ENCODE measurements at places on chromosomes 16 and 17.
A peak's percentile ranks its signal among the peaks of the same experiment; 100 is the strongest.

- peak; percentile 68 for DNase-seq
These were observed 34.7 kb upstream of the RBBP6 start for GRCh38 chr16:24504472-24505345.

DNA sequence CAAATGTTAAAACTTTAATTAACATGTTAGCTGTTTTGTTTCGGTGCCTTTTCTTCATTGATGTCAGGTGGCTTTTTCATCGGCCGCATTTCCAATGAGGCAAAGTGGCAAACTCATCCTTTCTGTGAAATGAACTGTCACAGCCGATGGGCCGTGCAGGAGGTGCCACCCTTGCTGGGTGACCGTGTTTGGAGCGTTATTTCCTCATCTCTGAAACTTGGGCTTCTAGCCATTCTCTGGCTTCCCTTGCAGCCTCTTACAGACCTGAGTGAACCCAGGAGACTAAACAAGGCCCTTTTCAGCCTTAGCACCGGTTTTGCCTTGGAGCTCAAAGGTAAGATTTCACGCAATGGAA is 42.2 kb upstream of the PRSS54 start:
- no peak for DNase-seq

DNA sequence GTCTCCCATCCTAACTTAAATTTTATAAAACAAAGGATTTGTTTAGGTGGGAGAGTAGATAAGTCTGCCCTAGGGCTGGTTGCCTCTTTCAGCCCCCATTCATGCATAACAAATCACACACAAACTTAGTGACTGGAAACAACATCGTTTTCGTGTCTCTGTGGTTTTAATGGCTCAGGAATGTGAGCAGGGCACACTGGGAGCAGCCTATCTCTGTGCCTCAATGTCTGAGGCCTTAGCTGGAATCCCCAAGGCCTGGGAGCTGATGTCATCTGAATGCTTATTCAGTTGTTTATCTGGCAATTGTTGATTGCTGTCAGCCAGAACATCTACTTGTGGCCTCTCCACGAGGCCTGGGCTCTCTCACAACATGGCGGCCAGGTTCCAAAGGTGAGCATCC is 101.9 kb upstream of the HSBP1 start:
- no peak for DNase-seq

DNA sequence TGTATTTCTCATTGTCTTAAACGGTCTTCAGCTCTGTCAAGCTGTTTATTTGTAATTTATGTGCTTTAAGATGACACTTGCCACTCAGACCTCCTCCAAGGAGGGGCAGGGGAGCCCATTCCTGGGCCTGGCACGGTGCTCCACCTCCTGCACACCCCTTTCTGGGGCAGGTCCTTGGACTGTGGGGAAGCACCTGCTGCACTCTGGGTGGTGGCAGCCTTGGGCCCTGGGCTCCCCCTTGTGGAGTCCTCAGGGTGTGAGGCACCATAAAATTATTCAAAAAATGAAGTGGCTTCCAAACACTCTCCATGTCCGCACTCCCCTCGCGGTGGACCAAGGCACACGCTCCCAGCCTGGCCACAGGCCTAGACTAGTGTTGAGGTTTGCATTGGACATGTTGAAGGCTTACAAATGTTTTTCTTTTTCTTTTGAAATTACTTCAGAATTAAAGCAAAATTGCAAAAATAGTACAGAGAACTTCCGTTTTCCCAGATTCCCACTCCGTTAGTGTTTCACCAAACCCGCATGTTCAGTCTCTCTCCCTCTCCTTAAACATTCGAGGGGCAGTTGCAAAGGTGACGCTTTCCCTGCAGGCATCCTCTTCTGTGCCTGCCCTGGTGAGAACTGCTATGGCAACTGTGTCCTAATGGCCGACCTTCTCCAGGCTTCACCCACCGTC is 32.4 kb downstream of the FOXK2 start:
- DNase-seq, result peak; percentile 93

DNA sequence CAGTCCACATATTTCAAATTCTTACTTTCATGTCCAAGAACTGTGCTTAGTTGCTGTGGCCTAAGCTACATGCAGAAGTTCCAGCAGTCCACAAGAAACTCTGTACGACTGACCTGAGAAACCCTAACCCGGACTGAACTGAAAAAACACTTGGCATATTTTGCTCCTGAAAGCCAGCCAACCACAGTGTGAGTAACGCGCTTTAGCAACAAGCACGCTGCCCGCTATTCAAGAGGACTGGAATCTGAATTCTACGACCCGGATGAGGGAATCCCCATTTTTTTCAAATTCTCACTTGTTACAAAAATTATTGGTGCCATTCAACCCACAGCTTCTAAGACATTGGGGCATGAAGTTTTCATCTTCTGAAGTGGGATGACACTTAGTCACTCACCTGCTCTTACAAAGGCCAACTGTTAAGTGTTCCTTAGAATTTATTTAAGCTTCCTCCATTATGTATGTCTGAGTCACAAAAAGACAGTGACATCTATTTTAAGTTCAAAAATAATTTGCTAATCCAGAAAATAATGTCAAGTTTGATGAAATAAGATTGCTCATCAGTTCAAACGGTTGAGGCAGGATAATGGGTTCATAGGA is 78.7 kb downstream of the CDYL2 start:
- DNase-seq, result no peak

- DNase-seq, result no peak
These were observed 47.3 kb downstream of the UBE2G1 start for GRCh38 chr17:4319221-4319620.

DNA sequence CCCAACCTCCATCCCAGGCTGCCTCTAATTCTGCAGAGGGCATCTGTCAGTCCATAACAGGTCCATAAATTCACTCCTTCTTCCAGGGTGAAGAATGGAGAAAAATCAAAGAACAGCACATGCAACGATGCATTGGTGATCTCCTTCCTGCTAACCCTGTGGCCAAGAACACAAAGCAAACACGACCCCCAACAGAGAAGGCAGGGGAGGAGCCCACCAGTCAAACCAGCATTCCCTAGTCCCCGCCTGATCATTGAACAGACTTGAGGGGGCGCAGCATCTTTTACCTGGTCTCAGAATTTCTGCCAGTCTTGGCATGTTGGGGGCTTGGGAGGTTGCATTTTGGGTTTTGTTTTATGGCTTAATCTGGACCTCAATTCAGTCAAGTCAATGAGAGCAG is 476.0 kb downstream of the SLC39A11 start:
- DNase-seq, result no peak

- no peak for DNase-seq
These were observed 4.2 kb upstream of the SPAG9 start for GRCh38 chr17:51124640-51125503.

GRCh38 chr16:4115209-4115948 is 863 bp downstream of the ADCY9 start:
- peak; percentile 71 for DNase-seq

GRCh38 chr17:9974448-9975381 is 69.6 kb upstream of the RCVRN start:
- no peak for DNase-seq

DNA sequence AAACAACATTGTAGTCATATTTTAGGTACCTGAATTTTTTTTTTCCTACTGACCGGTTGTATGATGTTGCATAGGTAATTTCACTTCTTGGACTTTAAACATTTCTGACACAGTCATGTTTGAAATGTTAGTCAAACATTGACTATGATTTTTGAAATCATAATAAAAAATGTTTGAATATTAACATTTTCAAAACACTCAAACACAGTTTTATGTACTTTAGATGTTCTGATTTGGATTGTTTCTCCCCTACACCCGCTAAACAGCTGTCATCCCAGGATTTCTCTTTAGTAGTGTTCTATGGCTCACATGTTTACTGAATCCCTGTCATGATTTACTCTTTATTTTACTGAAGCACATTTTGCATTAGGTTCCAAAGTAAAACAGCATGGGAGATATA is 102.9 kb upstream of the NPEPPS start:
- DNase-seq, result no peak

DNA sequence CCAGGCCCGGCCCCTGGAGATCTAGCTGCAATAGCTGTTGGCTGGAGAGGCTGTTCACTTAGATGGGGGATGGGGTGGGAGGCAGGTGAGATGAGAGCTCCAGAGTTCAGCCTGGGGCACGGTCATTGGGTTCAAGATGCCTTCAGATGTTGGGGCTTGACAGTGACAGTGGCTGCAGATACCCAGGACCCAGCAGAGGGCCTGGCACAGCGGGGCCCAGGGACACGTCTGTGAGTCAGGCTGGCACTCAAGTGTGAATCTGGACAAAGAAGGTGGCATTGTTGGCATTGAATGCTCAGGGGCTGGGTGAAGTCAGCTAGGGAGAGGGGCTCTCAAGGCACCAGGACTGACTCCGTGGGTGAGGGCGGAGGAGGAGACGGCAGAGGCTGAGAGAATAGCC is 328.1 kb downstream of the SEC14L1 start:
- no peak for DNase-seq
